ENCODE measurements at places on chromosomes 5 and 9. TPM values are rescaled to one million over a fixed set of nuclear protein-coding genes. Genes with fewer than 3 reads are reported as not detected.

Gene EIF4EBP3
- 3.6 TPM for total RNA-seq

DNA sequence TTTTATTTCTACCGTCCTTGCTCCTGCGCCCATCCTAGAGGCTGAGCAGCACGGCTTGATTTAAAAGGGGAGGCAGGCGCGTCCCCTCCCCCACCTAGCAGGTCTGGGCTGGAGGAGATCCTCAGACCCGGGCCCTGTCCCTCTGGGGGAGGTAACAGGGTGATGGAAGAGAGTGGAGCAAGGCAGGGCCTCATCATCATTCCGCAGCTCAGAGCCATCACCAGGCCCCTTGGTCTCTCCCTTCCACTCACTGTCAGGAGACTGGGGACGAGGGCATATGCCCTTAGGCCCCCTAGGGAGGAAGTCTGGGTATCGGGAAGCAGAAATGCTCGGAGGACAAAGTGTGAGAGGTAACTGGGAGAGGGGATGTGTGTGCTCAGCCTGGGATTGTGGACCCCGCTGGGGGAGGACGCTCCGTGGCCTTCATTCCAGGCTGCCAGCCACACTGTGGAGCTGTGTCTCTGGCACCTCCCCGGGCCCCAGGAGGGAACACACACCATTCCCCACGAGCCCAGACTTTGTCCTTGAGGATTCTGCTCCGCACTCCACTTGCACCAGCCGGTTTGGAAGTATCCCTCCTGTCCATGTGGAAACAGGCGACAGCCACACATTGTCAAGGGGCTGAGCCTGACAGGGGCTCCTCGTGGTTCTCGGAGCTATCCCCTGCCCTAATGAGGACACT is 761 bp downstream of the REEP2 start:
- peaks cover 15% of the 10 kb centered on the region for H3K36me3 ChIP-seq
- no peak for DNase-seq
- no peaks in the 10 kb centered on the region for H3K27me3 ChIP-seq
- H3K4me1 ChIP-seq = peaks cover 17% of the 10 kb centered on the region

GRCh38 chr5:145483212-145483611 is 351.9 kb downstream of the PRELID2 start:
- peaks cover 18% of the 10 kb centered on the region for H3K4me1 ChIP-seq
- H3K36me3 ChIP-seq = no peaks in the 10 kb centered on the region

Gene RFX3
- total RNA-seq = 12.1 TPM

DNA sequence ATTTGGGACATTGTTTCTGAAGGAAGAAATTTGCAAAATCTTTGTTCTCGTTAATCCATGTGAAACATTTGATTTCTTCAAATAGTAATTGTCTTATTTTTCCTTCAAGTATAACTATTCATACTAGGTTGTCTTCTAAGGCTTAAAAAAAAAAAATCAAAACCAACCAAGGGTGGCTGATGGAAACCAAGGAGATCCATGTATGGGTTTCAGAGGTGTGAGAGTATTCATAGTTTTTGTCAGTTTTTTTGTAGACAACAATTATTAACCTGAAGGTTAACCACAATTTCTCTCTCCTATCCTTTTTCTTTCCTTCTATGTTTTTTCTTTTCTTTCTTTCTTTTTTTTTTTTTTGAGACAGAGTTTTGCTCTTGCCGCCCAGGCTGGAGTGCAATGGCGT is 35.4 kb downstream of the KDM4C start:
- no peaks in the 10 kb centered on the region for H3K27me3 ChIP-seq
- H3K27ac ChIP-seq = no peak overlapping the region
- no peaks in the 10 kb centered on the region for H3K36me3 ChIP-seq
- H3K4me3 ChIP-seq = no peak overlapping the region
- DNase-seq = no peak

DNA sequence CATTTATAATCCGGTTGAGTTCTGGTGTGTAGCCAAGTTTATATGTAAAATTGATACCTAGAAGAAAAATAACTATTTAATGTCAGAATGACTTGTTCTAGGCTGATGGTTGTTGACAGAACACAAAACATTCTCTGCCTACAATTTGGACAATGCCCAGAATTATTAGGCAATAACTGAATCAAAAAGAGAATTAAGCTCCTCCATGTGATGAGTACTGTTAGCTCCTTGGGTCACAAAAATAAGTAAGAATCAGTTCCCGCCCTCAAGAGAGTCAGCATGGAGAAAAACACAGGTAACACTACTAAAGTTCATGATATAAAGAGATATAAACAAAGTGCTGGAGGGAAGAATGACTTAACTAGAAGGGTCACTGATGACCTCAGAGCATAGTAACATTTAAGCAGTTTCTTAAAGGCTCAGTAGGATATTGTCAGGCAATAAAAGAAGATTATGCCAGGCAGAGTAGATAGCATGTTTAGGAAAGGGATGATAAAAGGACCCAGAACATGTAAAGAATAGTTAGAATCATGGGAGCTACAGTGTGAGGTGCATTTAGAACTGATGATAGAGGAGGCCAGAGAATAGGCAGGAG is 200.5 kb upstream of the ACTBL2 start:
- no peak overlapping the region for H3K27ac ChIP-seq
- no peaks in the 10 kb centered on the region for H3K36me3 ChIP-seq
- DNase-seq = no peak
- H3K4me3 ChIP-seq = no peak overlapping the region
- H3K27me3 ChIP-seq = no peaks in the 10 kb centered on the region

- no peak overlapping the region for H3K27ac ChIP-seq
- H3K27me3 ChIP-seq = no peaks in the 10 kb centered on the region
- no peak overlapping the region for H3K4me3 ChIP-seq
- no peaks in the 10 kb centered on the region for H3K36me3 ChIP-seq
These were observed 191.8 kb downstream of the ESM1 start for GRCh38 chr5:54793468-54794134.

- H3K4me3 ChIP-seq = peak overlapping the region; percentile 51
- peak; percentile 100 for DNase-seq
- peaks cover 53% of the 10 kb centered on the region for H3K4me1 ChIP-seq
- H3K27ac ChIP-seq = peak overlapping the region; percentile 99
- no peaks in the 10 kb centered on the region for H3K27me3 ChIP-seq
- H3K36me3 ChIP-seq = no peaks in the 10 kb centered on the region
These were observed 12.5 kb downstream of the ABL1 start for GRCh38 chr9:130847306-130848217.

Gene SCGB3A1
- not detected for total RNA-seq

Gene RLN2
- 0.52 TPM for total RNA-seq

Gene SET
- total RNA-seq = 397 TPM

Gene HINT2
- total RNA-seq = 23.7 TPM

- H3K27ac ChIP-seq = no peak overlapping the region
- no peak overlapping the region for H3K4me3 ChIP-seq
- H3K27me3 ChIP-seq = no peaks in the 10 kb centered on the region
These were observed 68.7 kb downstream of the PKD2L2 start for GRCh38 chr5:137957948-137958347.

GRCh38 chr5:172833686-172834414 is at the start of gene ERGIC1:
Gene ERGIC1, plus strand, starts transcription at chr5:172834251. Its CDS starts 163 bp downstream, at chr5:172834414.
- no peaks in the 10 kb centered on the region for H3K27me3 ChIP-seq
- peak within 1 kb of the TSS; percentile 76 for H3K27ac ChIP-seq
- H3K4me3 ChIP-seq = peak within 1 kb of the TSS; percentile 78
- H3K36me3 ChIP-seq = peaks cover 9% of the 10 kb centered on the region
- peaks cover 29% of the 10 kb centered on the region for H3K4me1 ChIP-seq
- peak; percentile 65 for DNase-seq

GRCh38 chr5:130836729-130837649 is 328.1 kb downstream of the HINT1 start:
- H3K27me3 ChIP-seq = no peaks in the 10 kb centered on the region
- no peak overlapping the region for H3K4me3 ChIP-seq
- DNase-seq = no peak
- H3K36me3 ChIP-seq = no peaks in the 10 kb centered on the region
- no peak overlapping the region for H3K27ac ChIP-seq

Gene OGN
- total RNA-seq = not detected

Measured in astrocyte (in vitro differentiated cells and primary cell).